NB4 (cell line): ENCODE measurements at places on chromosomes 13 and 19.

DNA sequence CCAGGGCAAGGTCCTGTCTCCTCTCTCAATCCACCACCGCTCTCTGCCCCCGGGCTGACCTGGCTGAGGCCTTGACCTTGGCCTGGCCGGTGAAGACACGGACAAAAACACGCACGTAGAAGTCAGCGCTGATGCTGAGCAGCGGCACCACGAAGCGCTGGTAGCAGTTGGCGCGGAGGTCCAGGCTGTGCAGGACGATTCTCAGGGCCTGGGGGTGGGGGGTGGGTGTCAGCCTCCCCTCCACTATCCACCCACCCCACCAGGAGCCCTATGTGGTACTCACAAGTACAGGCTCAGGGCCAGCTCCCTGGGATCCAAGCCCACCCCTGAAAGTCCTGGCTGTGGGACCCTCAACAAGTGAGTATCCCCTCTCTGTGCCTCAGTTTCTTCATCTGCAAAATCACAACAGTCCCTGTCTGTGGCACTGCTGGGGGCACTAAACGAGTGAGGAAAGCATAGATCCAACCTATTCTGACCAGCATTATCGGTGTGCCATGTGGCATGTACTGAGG lies 6.4 kb downstream of the TRMT1 start:
- no peak for DNase-seq

GRCh38 chr13:23995283-23996073 lies 98.2 kb upstream of the C1QTNF9B start:
- no peak for DNase-seq

GRCh38 chr13:77298426-77298825 lies 28.5 kb downstream of the MYCBP2 start:
- DNase-seq: peak; percentile 39

- peak; percentile 90 for DNase-seq
These were observed 25.4 kb downstream of the RAB20 start for GRCh38 chr13:110536006-110536693.

GRCh38 chr19:23887642-23888041 lies 27.0 kb upstream of the ZNF726 start:
- no peak for DNase-seq

DNA sequence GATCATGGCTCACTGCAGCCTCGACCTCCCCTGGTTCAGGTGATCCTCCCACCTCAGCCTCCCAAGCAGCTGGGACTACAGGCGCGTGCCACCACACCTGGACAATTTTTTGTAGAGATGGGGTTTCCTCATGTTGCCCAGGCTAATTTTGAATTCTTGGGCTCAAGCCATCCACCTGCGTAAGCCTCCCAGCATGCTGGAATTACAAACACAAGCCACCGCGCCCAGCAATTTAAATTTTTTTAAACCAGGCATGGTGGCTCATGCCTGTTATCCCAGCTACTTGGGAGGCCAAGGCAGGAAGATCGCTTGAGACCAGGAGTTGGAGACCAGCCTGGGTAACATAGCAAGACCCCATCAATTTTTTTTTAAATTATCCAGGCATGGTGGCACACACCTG lies 59.9 kb upstream of the USE1 start:
- no peak for DNase-seq

DNA sequence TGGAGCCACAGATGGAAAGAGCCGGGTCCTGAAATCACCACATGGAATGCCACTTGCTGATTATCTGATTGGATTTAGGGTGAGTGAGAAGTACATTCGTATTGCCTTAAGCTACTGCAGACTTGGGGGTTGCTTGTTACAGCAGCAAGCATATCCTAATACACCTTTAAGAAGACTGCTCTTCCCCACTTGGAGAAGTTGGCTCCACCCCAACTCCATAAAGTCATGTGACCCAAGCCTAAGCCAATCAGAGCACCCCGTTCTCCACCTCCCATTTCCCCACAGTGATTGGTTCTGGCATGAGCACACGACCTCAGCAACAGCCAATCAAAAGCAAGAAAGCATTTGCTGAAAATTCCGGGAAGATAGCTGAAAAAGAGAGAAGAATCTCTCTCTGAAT lies 23.1 kb downstream of the CACNA1A start:
- DNase-seq: no peak

- DNase-seq: peak; percentile 83
These were observed 737 bp upstream of the ZNF181 start for GRCh38 chr19:34733266-34733745.

- DNase-seq: no peak
These were observed 172.3 kb upstream of the SPRY2 start for GRCh38 chr13:80513196-80513595.
